ENCODE measurements at places on chromosomes 12 and 14.

DNA sequence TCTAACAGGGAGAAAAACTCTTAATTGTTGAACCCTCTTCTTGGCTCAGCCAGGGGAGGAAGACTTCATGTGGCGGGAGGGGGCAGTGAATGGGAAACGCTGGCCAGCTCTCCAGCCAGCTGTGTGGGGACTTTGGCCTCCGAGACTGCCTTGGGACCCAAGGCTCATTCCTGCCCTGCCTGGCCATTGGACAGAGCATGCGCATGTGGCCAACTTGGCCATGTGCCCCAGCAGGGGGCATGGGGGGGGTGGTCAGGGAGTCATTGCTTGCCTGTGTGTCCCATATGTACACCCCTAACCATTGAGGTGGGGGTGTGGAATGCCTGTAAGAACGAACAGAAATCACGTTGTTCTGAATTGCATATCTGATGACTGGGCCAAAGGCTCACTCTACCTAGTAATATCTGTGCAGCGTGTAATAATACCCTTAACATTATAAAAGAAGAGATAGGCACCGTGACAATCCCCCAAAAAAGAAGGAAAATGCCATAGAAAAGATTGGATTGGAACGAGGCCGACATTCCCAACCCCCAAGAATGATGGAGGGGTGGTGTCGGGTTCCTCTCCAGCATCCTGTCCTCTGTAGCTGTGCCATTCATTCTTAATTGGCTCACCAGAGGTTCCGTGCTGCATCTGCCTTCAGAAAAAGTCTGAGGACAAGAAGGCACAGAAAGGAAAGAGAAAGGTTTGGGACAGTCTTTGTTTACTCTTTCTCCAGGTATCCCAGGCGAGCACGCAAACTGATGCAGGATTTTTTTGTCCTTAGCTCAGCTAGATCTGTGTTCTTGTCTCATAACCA lies 3.5 kb upstream of the FAR2 start:
- no peak for DNase-seq

DNA sequence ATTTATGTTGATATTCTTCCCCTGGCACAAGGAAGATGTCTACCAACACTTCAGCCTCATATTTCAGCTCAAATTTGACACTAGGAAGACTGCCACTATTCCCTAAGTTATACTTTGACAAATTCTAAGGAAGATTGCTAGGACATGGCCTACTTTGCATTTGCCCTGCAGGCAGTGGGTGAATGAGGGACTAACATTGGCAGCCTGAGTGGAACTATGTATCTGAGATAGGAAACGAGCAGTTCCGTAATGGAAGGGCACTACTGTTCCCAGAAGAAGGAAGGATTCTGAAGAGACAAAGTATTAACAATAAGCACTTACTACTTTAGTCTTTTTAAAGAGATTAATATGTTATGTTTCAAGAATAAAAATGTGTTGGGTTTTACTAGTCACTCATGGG lies 115.1 kb downstream of the SLC16A7 start:
- DNase-seq, result no peak

DNA sequence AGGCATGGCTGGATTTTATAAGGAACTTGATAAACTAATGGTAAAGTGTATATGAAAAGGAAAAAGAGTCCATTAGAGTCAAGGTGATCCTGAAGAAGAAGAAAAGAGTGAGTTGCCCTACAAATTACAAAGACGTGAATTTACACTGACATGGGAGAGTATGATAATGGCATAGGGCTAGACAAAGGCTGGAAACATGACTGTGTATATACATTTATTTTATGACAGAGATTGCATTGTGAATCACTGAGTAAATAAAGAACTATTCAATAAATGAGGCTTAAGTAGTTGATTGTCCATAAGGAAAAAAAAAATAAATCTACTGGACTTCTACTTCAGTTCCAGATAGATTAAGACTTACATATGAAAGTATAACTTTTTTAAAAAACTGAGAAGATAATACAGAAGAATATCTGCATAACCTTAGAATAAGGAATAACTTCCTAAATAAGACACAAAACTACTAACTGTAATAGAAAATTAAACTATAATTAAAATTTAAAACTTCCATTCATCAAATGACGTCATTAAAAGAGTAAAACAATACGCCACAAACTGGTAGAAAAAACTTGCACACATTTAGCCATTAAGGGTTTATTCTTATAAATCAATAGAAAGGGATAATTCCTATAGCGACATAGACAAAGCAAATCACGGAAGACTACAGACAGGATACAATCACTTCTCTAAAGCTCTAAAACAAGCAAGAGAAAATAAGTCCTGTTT lies 278.5 kb downstream of the NOVA1 start:
- no peak for DNase-seq

DNA sequence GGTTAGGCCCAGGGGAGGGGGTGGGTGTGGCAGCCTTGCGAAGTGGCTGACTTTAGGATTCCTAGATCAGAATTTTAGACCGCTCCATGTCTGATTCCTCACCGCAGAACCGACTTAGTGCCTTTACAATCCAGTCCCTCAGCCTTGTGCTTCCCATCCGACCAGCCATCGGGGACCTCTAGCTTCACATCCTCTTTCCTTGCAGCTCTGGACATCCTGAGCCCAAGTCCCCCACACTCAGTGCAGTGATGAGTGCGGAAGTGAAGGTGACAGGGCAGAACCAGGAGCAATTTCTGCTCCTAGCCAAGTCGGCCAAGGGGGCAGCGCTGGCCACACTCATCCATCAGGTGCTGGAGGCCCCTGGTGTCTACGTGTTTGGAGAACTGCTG lies 557 bp downstream of the COPS7A start:
- DNase-seq, result peak; percentile 26

DNA sequence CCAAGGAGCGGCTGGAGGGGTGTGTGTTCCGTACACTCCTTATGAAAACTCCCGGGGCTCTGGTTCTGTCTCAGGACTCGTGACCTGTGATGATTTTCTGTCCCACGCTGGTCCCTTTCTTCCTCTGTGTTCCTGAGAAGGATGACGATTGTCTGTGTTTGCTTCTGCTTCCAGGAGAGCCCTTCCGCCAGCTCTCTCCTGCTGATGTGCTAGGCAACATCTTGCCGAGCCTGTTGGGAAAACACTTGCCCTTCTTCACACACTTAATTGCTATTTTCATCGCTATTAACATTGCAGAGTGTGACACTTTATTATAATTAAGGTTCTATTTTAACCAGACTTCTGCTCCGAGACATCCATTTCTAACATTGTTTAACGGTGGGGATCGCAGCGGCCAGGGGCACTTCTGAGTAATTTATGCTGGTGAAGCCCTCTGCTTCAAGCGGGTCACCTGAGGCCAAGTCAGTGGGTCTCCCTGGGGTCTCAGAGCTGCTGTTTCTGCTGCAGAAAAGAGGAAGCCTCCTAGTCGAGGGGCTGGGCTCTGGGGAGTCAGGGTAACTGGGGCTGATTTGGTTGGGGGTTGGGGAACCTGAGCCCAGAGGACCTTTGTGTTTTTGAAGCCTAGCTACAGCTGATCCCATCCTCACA lies 88.6 kb downstream of the PRMT8 start:
- no peak for DNase-seq

GRCh38 chr12:131693149-131693548 lies 17.7 kb upstream of the SFSWAP start:
- no peak for DNase-seq

DNA sequence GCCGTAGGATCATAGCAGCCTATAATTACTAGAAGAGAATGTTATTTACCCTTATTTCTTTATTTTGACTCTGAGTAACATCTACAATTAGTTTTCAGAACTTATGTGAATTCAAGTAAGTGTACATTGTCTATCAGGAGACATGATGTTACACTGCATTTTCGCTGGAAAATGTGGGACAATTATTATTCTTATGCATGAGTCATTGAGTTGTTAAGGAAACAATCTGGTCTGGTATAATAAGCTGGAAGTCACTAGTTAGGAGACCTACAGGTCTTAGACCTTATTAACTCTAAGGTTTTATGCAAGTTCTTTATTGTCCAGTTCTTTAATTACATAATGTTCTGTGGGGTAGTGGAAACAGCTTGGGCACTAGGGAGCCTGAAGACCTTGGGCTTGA lies 5.8 kb downstream of the KTN1 start:
- DNase-seq, result no peak

DNA sequence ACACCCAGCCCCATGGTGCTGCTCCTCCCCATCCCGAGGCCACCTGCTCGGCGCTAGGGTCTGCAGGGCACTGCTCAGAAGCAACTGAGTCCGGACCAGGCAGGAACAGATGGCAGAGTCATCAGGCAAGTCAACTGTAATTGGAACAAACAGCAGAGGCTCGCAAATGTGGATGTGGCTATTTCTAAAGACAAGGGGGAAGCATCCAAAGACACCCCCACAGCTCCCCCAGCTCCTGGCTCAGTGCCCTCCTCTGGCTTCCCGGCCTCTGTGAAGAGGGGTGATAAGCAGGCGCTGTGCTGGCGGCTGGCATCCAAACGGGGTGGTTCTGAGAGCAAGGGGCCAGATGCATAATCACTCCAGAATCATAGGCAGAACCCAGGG lies 125.6 kb downstream of the PIWIL1 start:
- DNase-seq, result no peak

DNA sequence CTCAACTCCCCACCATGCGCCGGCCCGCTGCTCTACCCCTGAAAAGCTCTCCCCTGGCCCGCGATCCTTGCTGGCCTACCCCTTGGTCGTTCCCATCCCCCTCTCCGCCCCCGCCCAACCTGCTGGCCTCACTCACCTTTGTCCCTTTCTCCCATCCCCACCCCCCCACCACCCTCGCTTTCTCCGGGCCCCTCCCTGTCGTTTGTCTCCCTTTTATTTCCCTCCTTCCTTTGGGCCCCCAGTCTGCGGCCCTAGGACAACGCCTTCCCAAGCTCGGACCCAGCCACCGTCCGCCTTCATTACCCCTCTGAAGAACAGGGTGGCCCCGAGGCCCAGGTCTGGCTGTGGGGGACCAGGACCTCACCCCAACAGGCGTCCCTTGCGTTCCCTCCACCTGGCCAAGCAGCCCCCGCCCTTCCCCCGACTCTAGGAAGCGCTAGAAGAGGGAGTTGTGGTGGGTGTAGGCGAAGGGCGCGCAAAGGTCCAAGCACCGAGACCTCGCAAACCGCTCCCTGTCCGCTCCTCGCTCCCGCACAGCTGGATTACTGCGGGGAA lies 6.9 kb upstream of the SLC7A7 start:
- no peak for DNase-seq

- DNase-seq, result peak; percentile 4
Observed at GRCh38 chr14:97077253-97077653, 280.1 kb downstream of the VRK1 start.

DNA sequence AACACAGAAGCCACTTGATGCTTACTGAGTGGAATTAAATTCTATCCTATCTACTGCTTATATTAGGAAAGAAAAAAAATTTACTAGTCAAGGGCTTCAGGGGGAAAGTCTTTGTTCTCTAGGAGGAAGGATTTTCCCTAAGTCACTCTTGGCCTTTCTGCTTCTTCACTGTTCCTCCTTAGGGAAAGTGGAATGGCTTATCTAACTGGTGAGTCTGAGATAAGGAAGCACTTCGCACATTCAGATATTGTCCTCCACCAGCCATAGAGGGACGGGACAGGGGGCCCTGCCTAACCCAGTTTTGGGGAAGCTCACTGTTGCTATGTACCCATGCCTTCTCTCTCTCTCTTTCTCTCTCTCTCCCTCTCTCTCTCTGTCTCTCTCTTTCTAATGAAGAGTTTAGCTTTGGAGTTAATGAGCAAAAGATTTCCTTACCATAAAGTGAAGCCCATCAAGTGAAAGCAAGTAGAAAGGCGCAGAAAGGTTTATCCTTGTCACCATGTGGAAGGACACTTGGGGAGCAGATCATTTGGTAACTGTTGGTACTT lies 450.6 kb downstream of the ZFP36L1 start:
- no peak for DNase-seq

- no peak for DNase-seq
Observed at GRCh38 chr14:32329146-32329545, at the start of gene AKAP6. Gene AKAP6, plus strand, starts transcription at chr14:32329298. Its CDS starts 104,196 bp downstream, at chr14:32433494.

GRCh38 chr14:29735459-29735858 lies 192.2 kb downstream of the PRKD1 start:
- DNase-seq, result no peak

DNA sequence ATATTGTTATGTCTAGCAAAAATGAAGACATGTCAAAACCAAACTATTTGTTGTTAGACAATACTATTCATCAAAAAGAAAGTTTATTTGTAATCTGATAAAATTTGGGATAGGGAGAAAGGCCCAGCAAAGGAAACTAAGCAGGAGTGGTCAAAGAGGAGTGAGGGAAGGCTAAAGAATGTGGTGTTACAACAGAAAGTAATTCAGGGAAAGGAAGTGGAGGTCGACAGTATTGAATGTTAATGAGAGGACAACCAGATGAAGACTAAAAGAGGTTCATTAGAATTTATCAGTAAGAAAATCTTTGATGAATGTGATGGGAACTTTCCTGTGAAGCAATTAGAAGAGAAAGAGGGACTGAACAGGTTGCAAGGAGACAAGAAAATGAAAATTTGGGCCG lies 33.9 kb downstream of the PLCZ1 start:
- no peak for DNase-seq

- DNase-seq, result no peak
Observed at GRCh38 chr14:75246546-75247285, 31.9 kb upstream of the FOS start.

DNA sequence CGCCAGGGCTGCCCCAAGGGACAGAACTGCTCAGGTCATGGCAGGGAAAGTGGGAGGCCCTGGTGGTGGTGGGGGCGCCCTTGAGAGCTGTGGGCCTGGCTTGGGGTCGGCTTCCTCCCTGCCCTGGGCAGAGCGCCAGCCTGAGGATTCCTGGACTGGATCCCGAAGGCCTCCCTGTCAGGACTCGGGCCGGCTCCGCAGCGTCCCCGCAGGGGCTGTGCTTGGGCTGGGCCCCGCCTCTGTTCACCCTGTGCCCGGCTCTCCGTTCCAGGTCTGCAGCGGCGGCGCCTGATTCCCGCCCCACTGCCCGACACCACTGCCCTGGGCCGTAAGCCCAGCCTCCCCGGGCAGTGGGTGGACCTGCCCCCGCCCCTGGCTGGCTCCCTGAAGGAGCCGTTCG lies 39.9 kb downstream of the KIF26A start:
- DNase-seq, result no peak

All from stimulated activated CD4-positive, alpha-beta T cell treated with anti-CD3 and anti-CD28 coated beads, Interleukin-1b, Interleukin-23, amount 100 ng/mL, for 48 hours (primary cell).